Activated CD4-positive, CD25-positive, alpha-beta regulatory T cell treated with anti-CD3 and anti-CD28 coated beads, Interleukin-2, amount 50 U/mL, for 24 hours (primary cell): ENCODE measurements at places on chromosomes 7 and 10.

GRCh38 chr10:4111643-4112042 lies 326.6 kb upstream of the KLF6 start:
- no peak for ATAC-seq

- ATAC-seq = no peak
Observed at GRCh38 chr10:78434886-78435285, 401.2 kb downstream of the RPS24 start.

GRCh38 chr10:9175200-9175599 lies 1120.7 kb downstream of the GATA3 start:
- ATAC-seq = peak; percentile 78

- ATAC-seq = no peak
Observed at GRCh38 chr10:55641601-55642000, 719.5 kb downstream of the ZWINT start.

- no peak for ATAC-seq
Observed at GRCh38 chr7:16114633-16115032, 306.7 kb downstream of the CRPPA start.

GRCh38 chr7:105512926-105513526 lies 9.0 kb downstream of the PUS7 start:
- no peak for ATAC-seq

- ATAC-seq = no peak
Observed at GRCh38 chr7:132500727-132501440, 75.4 kb downstream of the PLXNA4 start.

DNA sequence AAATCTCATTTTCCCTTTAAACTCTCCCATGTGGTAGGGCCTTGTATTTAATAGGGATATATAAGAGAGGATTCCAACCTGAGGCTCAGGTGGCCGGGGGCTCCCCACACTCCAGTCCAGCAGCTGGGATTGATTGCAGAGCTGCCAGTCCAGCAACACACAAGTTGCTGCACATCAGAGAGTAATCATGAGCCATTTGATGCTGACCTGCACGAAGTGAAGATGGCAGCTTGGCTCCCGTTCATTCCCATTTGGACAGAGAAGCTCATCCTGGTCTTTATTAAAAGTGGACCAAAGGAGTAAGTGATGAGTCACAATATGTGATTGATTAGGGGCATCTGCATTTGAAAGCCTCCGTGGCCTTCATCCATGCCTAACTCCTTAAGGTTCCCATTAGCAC lies 202.4 kb downstream of the PLXNA4 start:
- no peak for ATAC-seq

DNA sequence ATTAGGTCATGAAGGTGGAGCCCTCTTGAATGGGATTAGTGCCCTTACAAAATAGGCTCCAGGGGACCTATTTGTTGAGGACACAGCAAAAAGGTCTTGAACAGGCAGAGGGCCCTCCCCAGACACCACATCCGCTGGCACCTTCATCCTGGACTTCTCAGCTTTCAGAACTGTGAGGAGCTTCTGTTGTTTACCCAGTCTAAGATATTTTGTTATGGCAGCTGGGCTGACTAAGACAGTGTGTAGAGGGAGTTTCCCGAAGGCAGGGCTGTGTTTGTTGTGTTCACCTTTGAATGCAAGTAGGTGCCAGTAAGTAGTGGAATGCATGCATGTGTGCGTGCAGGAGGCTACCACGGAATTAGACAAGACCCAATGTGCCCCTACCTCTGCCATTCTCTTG lies 106.7 kb downstream of the PTPRE start:
- peak; percentile 54 for ATAC-seq

DNA sequence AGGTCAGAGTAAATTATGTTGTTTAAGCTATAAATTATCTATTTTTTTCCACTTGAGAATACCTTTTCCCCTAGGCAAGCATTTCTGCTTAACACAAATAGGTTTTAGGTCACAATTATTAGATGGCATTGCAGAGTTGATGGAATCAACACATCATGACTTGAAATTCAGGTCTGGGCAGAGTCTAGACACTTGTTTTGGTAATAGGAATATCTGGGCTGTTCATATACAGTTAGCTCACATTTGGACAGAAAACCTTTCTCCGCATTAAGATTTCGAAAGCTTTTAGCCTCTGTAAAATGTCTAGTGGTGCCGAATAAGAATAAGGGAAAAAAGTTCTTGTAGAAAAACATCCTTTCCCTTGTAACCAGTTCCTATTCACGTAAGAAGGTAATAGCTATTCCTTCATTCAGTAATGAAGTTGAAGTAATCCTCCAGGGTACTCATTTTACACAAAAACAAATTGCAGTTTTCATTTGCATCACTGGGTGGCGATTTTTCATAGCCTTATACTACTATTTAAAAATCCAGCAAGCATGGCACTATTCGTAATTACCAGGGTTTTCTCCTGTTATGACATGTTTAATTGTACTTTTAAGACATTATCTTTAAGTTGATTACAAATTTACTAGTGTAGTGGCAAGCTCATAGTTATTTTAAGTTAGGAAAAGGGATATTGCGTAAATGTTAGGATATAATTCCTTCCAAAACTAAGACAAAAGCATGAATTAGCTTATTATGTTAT lies 37.0 kb downstream of the RPA3 start:
- ATAC-seq = peak; percentile 73

DNA sequence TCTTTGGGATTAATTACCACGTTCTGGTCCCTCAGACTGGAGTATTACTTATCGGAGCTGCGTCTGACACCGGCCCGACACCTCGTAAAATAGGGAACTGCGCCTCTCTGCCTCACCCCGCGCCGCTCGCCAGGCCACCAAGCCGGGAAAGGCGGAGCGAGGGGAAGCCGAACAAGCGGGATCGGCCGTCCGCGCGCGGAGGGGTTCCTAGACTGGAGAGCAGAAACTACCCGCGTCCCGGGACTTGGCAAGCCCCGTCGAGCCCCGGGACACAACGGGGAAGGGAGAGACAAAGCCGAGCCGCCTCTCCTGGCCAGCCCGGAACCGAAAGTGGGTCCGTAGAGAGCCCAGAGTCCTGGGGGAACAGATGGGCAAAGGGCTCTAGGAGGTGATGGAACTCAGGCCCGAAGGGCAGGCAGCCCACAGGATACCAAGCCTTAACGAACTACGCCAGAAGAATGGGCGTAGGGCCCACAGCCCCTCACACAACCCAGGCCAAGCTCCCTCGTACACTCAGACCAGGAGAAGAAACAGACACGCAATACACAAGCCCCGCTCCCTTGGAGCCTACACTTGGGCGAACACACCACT lies 6.5 kb downstream of the LBX1 start:
- peak; percentile 25 for ATAC-seq

- no peak for ATAC-seq
Observed at GRCh38 chr7:5626498-5626897, 155.0 kb downstream of the RNF216 start.

- peak; percentile 34 for ATAC-seq
Observed at GRCh38 chr10:30705101-30705624, 75.6 kb upstream of the LYZL2 start.

GRCh38 chr7:116614499-116615262 lies 57.3 kb upstream of the MET start:
- ATAC-seq = no peak

- peak; percentile 72 for ATAC-seq
Observed at GRCh38 chr10:24706479-24707118, 17.1 kb downstream of the ARHGAP21 start.

GRCh38 chr7:42740408-42740807 lies 171.5 kb downstream of the C7orf25 start:
- no peak for ATAC-seq

GRCh38 chr7:100804681-100805431 lies 22.5 kb downstream of the EPHB4 start:
- ATAC-seq = no peak

GRCh38 chr7:15168489-15168888 lies 265.9 kb upstream of the DGKB start:
- no peak for ATAC-seq

DNA sequence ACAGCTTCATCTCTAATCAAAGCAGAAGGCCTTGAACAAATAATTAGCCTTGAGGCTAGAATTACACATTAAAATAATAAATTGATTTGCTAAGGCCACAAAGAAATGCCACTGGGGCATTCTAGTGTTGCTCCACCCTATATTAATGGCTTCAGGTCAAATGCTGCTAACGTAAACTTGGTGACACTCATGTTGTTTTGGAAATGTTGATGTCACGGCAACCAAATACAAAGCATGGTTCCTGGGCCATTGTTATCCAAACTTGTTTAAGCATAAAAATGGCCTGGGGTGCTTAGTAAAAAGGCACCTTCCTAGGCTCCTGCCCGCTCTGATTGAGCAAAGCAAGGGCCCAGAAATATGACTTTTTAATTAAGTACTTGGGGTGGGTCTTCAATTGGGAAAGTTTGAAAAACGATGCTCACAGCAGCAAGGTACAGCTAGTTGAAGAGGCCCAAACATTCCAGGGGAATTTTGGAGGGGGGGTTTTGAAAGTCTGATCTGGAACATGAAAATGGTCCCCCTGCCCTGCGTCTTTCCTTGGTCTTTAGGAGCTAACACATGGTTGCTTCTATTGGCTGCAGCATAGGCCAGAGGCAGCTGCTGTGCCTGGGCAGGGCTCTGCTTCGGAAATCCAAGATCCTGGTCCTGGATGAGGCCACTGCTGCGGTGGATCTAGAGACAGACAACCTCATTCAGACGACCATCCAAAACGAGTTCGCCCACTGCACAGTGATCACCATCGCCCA lies 67.8 kb downstream of the ABCC2 start:
- no peak for ATAC-seq

- no peak for ATAC-seq
Observed at GRCh38 chr7:127766831-127767459, 115.0 kb downstream of the SND1 start.

- peak; percentile 13 for ATAC-seq
Observed at GRCh38 chr7:102236592-102237287, 49.9 kb upstream of the SH2B2 start.

DNA sequence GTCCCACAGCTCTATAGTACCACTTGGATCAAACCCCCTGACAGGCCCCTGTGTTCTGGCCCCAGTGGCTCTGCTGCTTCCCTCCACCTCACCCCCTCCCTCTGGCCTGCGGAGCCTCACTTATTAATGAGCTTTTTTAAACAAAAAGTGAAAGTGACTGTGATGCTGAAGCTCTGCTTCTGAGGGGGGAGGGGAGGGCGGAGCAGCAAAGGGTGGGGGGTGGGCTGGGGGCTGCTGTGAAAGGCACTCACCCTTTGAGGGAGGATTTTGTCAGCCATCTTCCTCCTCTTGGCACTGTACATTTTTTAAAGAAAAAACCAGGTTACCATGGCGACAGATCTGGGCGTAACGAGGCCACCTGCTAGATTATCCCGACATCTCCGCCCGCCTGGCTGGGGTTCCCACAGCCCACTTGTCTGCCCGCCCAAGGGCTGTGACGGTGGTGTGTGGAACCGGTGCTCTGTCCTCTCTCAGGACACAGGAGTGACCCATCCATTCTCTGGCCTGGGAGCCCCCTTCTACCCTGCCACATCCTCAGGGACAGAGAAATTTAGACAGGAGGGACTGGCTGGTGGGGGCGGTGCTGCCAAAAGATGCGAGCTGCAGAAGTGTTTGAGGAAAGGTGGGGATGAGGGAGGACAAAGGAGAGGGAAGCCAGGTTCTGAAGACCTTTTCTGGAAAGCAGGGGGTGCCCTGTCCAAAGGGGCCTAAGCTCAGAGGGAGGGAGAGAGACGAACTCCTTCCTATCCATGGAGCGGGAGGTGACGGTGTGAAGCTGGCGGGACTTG lies 4.9 kb downstream of the SMARCD3 start:
- ATAC-seq = no peak

DNA sequence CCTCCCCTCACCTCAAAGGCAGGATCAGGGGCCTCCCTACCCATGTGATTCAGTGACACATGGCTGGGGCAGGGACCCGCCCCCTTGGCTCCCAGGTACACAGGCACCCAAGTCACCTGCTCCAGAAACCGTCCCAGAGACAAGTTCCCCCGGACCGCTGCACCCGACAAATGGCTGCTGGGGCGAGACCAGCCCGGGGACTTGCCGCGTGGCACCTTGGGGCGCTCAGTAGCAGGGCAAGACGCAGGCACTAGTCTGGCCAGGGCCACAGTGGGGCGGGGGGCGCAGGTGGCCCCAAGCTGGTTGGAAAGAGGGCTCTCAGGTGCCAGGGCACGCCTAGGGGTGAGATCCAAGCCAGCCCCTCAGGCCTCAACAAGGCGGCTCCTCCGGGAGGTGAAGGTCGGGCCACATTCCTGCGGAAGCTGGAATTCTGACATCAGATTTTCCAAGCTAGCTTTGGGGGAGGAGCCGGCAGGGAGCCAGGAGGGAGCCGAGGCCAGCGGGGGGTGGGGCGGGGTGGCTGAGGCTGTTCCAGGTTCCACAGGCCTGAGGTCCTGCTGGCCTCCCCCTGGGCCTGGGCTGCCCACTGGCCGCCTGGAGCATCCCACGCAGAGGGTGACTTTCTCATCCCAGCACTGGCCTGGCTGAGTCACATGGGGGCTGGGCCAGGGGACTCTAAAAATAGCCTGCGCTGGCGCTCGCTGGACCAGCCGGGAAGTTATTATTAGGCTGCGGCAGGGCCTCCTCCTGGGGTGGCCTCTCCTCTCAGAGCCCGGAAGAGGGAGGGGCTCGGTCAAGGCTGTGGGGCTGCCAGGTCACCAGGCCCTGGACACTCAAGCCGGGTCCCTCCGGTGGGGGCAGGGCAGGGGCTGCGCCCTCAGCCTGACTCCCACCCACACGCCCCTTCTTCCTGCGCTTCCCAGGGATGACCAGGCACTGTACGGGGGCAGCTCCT lies 20.5 kb upstream of the INPP5A start:
- ATAC-seq = no peak

DNA sequence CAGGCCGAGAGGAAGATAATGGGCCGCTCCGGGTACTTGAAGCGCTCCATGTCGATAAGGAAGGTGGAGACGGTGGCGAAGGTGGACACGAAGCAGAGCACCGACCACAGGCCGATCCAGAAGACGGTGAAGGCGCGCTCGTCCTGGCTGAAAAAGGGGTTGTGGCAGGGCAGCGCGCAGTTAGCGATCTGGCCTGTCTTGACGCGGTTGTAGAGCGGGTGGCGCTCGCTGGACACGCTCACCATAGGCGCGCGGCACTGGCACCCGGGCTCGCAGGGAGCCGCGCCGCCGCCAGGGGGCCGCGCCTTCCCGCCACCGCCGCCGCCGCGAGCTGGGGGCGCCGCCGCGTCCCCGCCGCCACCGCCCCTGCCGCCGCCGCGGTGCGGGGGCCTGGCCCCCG lies 1.6 kb downstream of the FZD8 start:
- ATAC-seq = peak; percentile 40

GRCh38 chr7:115013886-115014285 lies 92.0 kb downstream of the MDFIC start:
- no peak for ATAC-seq

DNA sequence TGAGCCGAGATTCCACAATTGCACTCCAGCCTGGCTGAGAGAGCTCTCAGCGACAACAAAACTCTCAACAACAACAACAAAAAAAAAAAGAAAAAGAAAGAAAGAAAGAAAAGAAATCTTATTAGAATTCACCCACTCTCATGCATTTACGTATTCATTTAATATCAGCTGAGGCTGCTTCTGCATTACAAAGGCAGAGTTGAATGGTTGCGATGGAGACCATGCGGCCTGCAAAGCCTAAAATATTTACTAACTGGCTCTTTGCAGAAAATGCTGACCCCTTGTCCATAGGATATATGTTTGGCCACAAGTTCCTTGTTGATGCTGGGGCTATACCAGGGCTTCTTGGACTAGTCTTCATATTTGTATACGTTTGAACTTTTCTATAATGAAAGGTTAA lies 109.4 kb downstream of the SPDYE5 start:
- ATAC-seq = no peak

GRCh38 chr7:2928613-2929311 lies 84.7 kb upstream of the GNA12 start:
- no peak for ATAC-seq

- no peak for ATAC-seq
Observed at GRCh38 chr7:129665013-129665401, 53.5 kb downstream of the NRF1 start.
